ENCODE measurements at places on chromosomes 2 and 18.

GRCh38 chr2:73260338-73260984 lies 23.8 kb downstream of the FBXO41 start:
- H3K27ac ChIP-seq = no peak overlapping the region
- DNase-seq = no peak
- no peak overlapping the region for H3K4me3 ChIP-seq

DNA sequence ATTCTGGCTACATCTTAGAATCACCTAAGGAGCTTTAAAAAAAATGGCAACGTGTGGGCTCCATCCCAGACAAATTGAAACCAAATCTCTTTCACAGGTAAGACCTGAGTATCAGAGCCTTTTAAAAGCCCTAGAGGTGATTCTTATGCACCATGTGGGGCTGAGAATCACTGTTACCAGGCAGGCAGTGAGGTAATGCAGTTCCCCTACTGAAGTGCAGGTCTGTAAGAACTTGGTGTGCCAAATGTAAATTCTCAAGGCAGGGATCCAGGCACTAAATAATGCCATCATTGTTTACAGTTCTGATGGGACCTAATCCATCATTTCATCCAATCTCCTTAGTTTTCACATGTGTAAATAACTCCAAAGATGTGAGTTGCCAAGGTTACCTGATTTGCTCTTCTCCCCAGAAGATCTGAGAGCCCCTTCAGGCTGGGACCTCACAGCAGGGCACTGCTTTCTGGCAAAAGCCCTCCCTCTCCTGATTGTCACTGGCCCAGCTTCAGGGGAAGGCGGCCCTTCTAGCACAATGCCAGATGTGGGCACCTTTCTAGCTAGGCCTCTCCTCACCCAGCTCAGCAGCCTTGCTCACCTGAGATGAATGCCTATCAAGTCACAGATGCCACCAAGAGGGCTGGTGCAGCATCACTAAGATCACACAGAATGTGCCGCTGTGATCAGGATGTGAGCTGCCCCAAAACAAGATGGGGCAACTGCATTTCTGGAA lies 73.6 kb upstream of the RGPD5 start:
- no peak overlapping the region for H3K4me3 ChIP-seq
- H3K36me3 ChIP-seq = no peaks in the 10 kb centered on the region
- no peak overlapping the region for H3K27ac ChIP-seq
- H3K4me1 ChIP-seq = no peaks in the 10 kb centered on the region
- no peak for DNase-seq

- DNase-seq = no peak
- H3K27ac ChIP-seq = no peak overlapping the region
- no peak overlapping the region for H3K4me3 ChIP-seq
- H3K27me3 ChIP-seq = peaks cover 33% of the 10 kb centered on the region
- H3K4me1 ChIP-seq = no peaks in the 10 kb centered on the region
Observed at GRCh38 chr2:201852878-201853415, 46.6 kb downstream of the CDK15 start.

DNA sequence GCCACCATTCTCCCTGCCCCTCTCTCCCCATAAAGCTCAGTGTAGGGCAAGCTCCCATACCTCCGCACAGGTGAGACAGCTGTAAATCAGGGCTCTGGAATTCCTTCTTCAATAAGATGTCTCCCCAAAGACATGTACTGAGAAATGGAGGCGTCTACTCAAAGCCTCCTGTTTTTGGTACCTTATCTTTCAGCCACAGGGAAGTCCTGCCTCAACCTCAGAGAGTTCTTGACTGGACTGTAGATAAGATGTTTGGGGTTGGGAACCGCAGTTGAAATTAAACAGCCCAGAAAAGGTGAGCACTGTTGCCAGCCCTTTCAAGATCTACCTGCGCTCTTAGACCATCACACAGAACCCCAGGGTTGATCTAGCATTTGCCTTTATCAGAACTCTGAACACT lies 1.4 kb upstream of the GALNT14 start:
- H3K4me1 ChIP-seq = peaks cover 8% of the 10 kb centered on the region
- no peaks in the 10 kb centered on the region for H3K36me3 ChIP-seq
- no peak for DNase-seq
- no peak overlapping the region for H3K27ac ChIP-seq

DNA sequence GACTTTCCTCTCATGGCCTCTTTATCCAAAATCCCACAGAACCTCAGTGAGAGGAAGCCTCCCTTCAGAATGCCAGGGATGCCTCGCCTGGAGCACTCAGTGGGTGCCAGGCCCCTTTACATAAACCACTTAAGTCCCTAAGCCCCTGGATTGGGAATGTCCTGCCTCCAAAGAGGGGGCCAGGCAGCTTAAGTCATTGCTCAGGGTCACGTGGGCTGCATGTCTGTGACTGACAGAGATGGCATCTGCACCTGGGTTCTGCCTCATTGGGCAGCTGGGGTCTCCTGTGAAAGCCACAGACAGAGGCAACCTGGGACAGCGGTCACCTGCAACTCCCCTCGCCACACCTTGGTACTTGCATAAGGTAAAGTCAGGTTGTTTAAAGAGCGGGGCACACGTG lies 93.5 kb downstream of the MYT1L start:
- no peaks in the 10 kb centered on the region for H3K4me1 ChIP-seq
- no peak overlapping the region for H3K4me3 ChIP-seq
- H3K27me3 ChIP-seq = no peaks in the 10 kb centered on the region
- DNase-seq = no peak

DNA sequence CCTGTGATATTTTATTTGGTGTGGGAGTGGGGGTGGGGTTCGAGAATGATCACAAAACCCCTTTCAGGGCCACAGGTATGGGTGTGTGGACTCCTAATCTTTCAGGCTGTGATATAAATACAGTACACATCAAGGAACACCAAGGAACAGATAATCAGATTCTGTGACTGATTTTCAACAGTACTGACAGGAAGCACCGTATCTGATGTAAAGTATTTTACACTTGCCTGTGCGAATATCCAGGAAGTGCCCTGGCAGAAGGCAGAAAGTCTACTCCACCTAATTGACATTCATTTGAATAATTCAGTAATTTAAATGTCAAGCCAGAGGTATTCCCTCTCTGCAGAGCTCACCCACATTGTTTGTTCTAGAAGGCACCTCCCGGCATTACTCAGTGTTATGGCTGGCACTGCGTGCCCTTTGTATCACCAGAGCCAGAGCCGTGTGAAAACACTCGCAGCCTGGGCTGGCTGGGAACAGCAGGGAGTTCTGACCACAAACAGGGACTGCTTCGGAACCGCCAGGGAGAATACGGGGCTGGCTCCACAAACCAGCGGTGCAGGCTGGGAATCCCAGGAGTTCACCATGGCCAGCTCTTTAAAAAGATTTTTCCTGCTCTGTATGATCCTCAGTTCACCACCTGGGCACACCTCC lies 91.8 kb downstream of the ACVR1 start:
- H3K4me1 ChIP-seq = no peaks in the 10 kb centered on the region
- H3K36me3 ChIP-seq = peaks cover 11% of the 10 kb centered on the region
- no peak overlapping the region for H3K4me3 ChIP-seq
- H3K27ac ChIP-seq = no peak overlapping the region
- H3K27me3 ChIP-seq = no peaks in the 10 kb centered on the region

- no peaks in the 10 kb centered on the region for H3K27me3 ChIP-seq
- peak overlapping the region; percentile 38 for H3K27ac ChIP-seq
- H3K4me3 ChIP-seq = no peak overlapping the region
- H3K36me3 ChIP-seq = no peaks in the 10 kb centered on the region
- DNase-seq = no peak
Observed at GRCh38 chr2:181183878-181184542, 203.6 kb downstream of the UBE2E3 start.

DNA sequence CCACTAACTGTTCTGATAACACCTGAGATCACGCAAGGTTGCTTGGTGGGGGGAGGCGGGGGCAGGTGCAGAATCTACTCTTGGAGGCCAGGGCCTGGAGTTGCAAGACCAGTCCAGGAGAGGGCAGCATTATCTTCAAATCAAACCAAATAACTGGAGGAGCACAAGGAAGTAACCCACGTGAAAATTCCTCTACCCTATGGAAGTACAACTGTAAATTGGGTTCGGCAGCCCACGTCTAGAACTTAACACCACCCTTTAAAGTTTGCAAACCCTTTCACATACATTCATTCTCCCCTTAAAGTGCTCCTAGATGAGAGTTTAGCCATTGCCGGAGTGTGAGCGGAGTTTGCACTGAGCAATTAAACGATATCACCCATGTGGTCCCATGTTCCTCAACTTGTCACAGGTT lies 19.6 kb upstream of the CXCR1 start:
- peaks cover 7% of the 10 kb centered on the region for H3K4me1 ChIP-seq
- H3K27me3 ChIP-seq = peaks cover 1% of the 10 kb centered on the region
- no peaks in the 10 kb centered on the region for H3K36me3 ChIP-seq
- peak; percentile 43 for DNase-seq
- H3K4me3 ChIP-seq = no peak overlapping the region

All from activated B cell treated with CpG ODN at 0.5 μM for 24 hours (primary cell).